ENCODE measurements at places on chromosomes 4 and X. TPM values are rescaled to one million over a fixed set of nuclear protein-coding genes. Genes with fewer than 3 reads are reported as not detected.

Gene RXFP1
- 7.8 TPM for total RNA-seq

Gene PRIMPOL
- total RNA-seq: 18.8 TPM

Gene TCEAL4
- total RNA-seq: 197 TPM

Gene BMPR1B
- 8.9 TPM for total RNA-seq

Gene MMRN1
- total RNA-seq: 71.0 TPM

- no peak for DNase-seq
Measured at GRCh38 chrX:37753384-37753783, 26.5 kb upstream of the CYBB start.

GRCh38 chr4:169439244-169439643 is 168.5 kb upstream of the SH3RF1 start:
- DNase-seq: no peak

- DNase-seq: no peak
Measured at GRCh38 chr4:177448850-177449249, 6.6 kb upstream of the AGA start.

GRCh38 chrX:129065895-129066294 is 457.4 kb downstream of the SMARCA1 start:
- DNase-seq: no peak

DNA sequence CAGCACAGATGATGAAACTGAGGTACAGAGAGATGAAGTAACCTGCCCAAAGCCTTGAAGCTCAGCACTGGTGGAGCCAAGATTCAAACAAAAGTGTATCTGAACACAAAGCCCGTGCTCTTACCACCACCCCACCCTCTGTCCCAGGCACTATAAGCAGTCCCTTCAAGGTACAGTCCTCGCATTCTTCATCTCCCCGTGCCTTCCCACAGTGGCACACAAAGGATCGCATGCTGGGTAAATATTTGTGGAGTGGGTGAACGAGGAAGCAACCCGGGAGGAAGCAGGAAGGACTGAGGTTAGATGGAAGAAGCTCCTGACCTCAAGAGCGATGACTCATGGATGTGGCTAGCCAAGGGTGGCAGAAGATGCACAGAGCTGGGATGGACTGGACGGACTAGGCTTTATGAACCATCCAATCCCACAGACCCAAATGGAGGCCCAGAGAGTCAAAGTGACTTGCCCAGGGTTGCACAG is 18.4 kb downstream of the IQSEC2 start:
- no peak for DNase-seq

- DNase-seq: no peak
Measured at GRCh38 chr4:43763029-43763610, 685.5 kb downstream of the KCTD8 start.

Data from posterior vena cava (tissue), 2 donors.